ENCODE measurements at places on chromosomes 4 and X.
A peak's percentile ranks its signal among the peaks of the same experiment; 100 is the strongest.

DNA sequence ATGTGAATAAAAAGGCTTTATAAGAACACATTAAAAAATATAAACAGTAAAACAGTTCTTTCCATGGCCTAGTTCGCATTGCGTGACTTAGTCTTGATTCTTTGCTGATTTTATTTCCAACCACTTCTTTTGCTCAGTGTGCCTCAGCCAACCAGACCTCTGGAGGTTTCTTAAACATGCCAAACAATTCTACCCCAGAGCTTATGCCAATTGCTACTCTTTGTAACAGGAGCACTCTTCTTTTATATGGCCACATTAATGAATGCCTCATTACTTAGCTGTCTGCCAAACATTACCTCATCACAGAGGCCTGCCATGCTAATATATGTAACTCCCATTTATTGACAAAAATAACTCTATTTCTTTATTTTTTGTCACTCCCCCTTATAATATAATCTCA, 202.3 kb downstream of the NDST4 start:
- no peak for DNase-seq

GRCh38 chr4:166421556-166422156, 548.6 kb downstream of the TLL1 start:
- no peak for DNase-seq

DNA sequence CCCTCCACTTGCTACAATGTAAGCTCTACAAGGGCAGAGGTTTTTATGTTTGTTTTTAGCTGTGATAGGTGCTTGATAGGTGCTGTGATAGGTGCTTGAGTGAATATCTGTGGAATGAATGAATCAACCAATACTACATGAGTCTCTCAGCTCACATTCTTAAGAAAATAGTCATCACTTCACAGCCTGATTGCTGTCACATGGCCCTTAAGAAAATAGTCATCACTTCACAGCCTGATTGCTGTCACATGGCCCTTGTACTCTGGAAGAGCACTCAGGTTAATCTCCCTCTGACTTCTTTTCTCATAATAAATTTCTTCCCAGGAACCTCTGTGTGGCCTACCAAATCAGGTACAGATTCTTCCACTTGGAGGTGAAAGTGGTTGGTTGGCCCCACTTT, 335.2 kb downstream of the TENM3 start:
- DNase-seq: peak; percentile 29

DNA sequence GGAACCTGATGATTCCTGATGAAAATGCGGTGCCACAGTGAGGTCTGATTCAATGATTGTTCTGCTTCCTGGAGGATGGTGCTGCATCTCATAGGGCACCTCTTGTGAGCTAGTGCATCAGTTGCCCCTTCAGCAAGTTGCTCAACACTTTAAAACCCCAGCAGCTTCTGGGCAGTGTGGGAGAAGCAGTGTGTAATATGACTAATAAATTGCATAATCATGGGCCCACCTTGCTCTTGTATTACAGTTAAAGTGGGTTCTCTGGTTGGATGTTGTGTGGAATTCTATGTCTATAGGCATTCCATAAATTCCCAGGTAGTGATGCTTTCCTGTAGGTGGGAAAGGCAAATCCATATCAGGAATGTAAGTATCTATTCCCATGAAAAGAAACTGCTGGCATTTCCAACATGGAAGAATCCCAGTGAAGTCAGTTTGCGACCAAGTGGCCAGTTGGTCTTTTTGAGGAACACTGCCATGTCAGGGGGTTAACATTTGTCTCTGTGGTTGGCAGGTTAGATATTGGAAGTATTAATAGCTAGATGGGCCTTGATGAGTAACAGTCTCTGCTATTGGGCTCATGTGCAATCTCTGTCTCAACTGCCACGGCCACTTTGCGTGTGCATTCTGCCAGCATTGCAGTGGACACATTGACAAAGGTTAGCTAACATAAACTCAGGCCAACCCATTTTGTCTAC, 121.1 kb upstream of the OTUD4 start:
- no peak for DNase-seq

GRCh38 chrX:5775846-5776430, 452.7 kb downstream of the NLGN4X start:
- DNase-seq: no peak

- no peak for DNase-seq
These were observed 38.4 kb upstream of the PSAPL1 start for GRCh38 chr4:7473081-7473480.

GRCh38 chrX:31658360-31658759, 586.5 kb upstream of the FTHL17 start:
- DNase-seq: peak; percentile 11

DNA sequence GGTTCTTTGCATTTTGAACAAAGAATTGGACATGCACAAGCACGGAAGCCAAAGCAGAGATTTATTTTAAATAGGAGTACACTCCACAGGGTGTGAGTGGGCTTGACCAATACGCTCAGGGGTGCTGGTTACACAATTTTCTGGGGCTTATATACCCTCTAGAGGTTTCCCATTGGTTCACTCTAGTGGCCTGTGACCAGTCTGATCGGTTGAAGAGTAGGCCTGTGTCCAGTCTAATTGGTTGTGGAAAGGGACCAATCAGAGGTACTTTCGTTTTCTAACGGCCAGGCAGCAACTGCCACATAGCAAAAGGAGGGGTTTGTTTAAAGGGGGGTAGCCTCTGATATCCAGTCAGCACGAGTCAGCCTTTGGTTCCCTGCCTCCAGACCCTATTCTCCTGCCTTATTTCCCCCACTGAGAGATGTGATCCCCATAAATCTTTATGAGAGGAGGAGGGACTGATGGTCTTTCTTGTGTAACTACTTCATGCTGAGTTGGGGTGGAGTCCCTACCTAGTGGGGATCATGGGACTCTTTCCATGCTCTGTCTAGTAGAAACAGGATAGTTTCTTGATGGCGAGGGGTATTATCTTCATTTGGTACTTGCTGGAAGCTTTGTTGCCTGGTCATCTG, 11.3 kb upstream of the AREG start:
- DNase-seq: no peak

DNA sequence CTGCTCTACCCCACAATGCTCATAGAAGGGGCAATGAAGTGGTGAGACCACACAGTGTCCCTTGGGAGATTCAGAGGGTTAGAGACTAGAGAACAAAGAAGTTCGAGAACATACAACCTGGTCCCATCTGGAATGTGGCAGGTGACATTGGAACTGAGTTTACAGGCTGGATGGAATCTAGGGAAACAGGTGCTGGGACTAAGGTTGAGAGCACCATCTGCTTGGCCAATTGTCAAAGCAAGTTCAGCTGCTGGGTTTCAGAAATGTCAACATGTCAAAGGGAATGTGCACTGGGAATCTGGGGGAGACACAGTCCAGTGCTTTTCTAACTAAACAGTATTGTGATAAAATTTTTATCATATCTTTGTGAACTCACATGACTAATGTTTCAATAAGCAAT, 15.9 kb upstream of the FAM13A start:
- DNase-seq: no peak

DNA sequence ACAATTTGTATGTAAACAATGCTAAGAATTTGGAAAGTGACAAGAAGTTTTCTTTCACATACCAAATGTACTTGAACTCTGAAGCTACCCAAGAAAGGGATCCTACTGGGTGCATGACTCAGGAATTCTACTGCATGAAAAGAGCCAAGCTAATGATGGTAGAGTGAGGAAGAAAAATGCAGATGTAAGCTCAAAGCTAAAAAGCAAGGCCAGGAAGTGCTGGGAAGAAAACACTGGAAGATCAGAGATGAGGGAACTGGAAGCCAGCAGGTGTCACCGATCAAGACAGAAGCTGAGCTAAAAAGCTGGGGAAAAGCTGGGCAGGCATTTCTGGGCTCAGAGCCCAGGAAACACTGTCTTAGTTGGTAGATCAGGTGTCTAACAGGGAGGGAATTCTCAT, 449.1 kb downstream of the NKX6-1 start:
- DNase-seq: no peak

GRCh38 chrX:154402622-154403127, 4.5 kb downstream of the RPL10 start:
- no peak for DNase-seq

DNA sequence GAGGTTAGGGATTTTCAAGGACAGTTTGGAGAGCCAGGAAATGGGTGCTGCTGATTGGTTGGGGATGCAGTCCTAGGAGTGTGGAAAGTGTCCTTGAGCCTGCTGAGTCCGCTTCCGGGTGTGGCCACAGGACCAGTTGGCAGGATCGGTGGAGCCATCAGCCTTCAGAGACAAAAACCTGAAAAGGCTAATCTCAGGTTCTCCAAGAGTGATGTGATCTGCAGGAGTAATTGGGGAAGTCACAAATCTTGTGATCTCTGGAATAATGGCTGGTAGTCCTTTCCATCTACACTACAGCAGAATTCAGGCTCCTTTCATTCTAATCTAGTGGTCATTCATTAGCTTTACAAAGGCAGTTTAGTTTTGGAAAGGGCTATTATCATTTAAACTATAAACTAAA, 55.9 kb upstream of the BMP2K start:
- DNase-seq: no peak

- no peak for DNase-seq
These were observed 92.2 kb upstream of the TRIM2 start for GRCh38 chr4:153112041-153112441.

- no peak for DNase-seq
These were observed 275.1 kb upstream of the RASGEF1B start for GRCh38 chr4:81746773-81747172.

- peak; percentile 94 for DNase-seq
These were observed 127.0 kb upstream of the SH3RF1 start for GRCh38 chr4:169397762-169398161.

GRCh38 chr4:23837371-23837770, 52.5 kb downstream of the PPARGC1A start:
- DNase-seq: no peak

DNA sequence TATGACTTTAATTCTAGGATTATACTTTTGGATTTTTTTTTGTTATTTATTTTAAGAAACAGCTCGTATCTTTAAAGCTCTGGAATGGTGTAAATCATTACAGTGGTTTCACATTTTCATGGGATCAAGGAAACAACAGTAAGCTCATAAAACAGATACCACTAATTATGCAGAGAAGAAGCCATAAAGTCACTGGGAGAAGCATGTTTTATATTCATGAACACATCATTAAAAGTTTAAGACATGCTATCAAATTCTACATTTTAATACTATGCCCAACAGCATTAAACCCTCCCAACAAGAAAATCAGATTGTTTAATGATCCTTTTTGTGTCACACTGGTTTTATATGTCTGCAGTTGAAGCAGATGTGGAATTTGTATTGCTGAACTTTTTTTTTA, 149.9 kb downstream of the FBXO8 start:
- DNase-seq: no peak

DNA sequence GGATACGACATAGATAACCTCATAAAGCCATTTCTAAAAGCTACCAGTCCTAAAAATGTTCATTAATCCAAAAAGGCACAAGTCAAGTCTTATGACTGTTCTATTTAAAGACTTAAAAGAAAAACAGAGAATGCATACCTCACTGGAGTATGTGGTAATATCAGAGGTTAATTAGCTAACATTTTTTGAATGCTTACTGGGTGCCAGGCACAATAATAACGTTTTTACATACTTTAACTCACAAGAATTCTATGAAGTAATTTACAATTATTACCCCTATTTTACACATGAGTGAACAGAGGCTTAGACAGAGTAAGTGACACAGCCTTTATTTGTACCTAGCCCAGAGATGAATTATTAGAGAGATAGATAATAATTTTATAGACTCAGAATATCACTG, 207.5 kb downstream of the PDGFC start:
- DNase-seq: no peak

DNA sequence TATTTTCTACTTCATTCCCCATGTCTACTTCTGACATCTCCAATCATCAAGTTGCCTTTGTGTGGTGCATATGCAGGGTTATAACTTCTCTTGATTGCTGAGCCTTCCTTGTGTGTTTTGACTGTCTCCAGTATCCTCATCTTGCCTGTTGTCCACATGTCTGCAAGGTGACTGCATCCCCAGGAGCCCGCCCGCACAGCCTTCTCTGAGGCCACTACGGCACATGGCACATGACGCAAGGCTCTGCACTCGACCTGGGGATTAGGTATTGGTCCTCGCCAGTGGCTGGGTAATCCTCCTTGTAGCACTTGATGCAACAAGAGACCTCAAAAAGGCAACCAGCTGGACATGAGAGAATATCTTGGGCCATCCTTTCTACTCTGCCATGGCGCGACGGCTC, 122.6 kb downstream of the SORBS2 start:
- DNase-seq: no peak

DNA sequence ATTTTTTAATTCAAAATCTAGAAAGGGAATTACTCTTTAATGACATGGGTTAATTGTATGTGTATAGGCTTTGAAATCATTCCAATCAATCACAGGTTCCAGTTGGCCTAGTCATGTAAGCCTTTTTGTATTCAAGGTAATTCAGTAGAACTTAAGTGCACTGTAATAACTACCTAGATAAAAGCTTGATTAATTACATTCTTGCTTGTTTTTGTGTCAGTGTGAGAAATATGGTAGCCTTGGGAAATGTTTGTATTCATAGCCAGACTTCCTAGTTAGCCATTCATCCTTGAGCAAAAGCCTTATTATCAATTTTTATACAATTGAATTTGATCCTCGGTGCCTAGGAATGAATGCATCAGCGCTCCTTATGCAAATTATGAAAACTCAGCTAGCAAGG, 33.5 kb downstream of the TKTL2 start:
- no peak for DNase-seq

DNA sequence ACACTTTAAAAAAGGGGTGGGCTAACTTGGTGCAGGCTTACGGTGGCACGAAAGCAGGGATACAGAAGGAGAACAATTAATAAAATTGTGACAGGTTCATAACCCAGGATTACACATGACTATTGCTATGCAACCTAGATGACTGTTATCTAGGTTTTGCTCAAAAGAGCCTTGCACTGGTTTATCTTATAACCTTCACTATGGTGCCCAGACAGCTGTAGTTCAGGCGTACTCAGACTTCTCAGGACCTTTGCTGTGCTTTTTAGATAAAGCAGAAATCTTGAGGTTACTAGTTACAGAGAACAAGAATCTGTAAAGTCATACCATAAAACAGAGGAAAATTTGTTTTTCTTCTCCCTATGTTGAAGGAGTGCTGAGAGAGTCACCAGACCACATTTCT, 44.4 kb downstream of the UGT2A3 start:
- no peak for DNase-seq

GRCh38 chrX:155662282-155662681, 49.5 kb upstream of the TMLHE start:
- no peak for DNase-seq

GRCh38 chrX:47148946-47149345, 3.9 kb downstream of the RBM10 start:
- DNase-seq: no peak

GRCh38 chr4:38538517-38538916, 125.5 kb upstream of the KLF3 start:
- DNase-seq: no peak

GRCh38 chrX:10120331-10120730, 36.4 kb upstream of the CLCN4 start:
- DNase-seq: no peak

- no peak for DNase-seq
These were observed 94.2 kb downstream of the ARSJ start for GRCh38 chr4:113885291-113885690.

GRCh38 chrX:97402903-97403302, 519.2 kb downstream of the RPA4 start:
- DNase-seq: no peak

Measured in NCI-H2029 treated with DMSO at 0.1 percent for 48 hours (cell line).